ENCODE measurements at places on chromosomes 4 and X.

- no peak for DNase-seq
These were observed 1.0 kb downstream of the ENAM start for GRCh38 chr4:70629469-70630090.

DNA sequence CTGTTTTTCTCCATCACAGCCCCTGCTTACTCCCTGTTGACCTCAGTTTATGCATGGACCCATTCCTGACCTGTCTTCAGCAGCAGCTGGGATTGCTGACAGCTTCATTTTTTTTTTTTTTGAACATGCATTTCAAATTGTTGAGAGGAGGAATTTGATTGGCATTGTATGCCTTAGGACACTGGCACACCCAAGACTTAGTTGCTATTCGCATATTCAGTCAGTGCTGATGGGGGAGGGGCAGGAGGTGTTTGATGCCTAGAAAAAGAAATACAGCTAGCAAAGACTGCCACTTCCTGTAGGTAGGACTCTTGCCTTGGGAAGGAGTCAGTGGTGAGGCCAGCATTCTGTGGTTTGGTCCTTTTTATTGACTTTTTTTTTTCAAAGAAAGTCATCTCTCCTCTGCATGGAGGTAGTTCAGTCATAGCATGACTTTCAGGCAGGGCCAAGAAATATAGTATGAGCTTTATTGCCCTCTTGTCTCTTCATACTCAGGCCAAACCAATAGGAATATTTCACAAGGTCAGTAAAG, 33.6 kb upstream of the XK start:
- no peak for DNase-seq

GRCh38 chr4:26459756-26460530, 30.3 kb downstream of the CCKAR start:
- DNase-seq = no peak

DNA sequence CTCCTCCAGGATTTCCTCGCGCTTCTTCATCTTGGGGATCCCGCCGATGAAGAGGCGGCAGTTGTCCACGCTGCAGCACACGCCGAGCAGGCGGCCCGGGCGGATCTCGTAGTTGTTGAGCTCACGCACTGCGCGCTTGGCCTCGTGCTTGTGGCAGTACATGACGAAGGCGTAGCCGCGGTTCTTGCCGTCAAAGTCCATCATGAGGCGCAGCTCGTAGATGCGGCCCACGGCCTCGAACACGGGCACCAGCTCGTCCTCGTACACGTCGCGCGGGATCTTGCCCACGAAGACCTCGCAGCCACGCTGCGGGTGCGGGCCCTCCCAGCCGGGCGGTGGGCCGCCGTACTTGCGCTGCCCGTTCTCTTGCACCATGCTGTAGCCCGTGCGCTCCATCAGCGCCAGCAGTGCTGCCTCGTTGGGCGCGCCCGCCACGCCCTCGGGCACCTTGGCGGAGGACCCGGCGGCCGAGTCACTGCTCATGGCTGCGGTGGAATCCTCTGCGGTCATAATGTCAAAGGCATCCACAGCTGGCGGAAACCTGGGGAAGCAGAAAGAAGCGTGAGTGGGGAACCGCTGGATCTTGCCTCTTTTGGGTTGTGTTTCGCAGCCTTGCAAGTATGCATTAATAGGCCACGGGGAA, 103.4 kb downstream of the CHRNA9 start:
- DNase-seq = no peak

DNA sequence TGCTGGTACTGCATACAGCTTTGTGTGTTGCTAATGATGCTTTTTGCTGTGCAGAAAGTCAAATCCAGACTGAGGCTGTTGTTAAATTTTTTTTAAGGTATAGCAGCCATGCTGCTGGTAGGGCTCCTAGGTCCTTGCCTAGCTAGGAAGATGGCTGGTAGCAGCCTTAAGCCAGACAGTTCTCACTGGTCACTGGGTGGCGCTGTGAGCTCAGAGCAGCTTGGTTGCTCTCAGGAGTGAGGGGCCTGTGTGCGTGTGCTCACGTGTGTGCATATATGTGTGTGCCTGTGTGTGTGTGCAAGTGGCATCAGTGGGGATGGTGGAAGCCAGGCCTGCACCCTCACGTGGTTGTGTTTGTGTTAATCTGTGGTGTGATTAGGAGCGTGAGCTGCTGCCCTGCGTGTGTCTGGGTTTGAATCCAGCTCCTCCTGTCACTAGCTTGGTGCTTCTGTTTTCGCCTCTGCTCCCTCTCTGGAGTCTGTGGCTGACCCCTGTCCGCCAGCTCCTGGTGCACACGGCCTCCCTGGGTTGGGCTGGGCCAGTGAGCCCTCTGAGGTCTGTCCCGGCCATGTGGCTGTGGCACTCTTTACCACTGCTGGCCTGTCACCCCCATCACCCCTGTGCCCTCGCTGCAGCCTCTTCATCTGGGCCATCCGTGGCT, 46.1 kb downstream of the SORCS2 start:
- no peak for DNase-seq

Measured in dermis blood vessel endothelial cell (primary cell).